Activated CD8-positive, alpha-beta T cell treated with anti-CD3 and anti-CD28 coated beads for 36 hours (primary cell): ENCODE measurements at places on chromosomes 13 and 19. TPM values are rescaled to one million over a fixed set of nuclear protein-coding genes. Genes with fewer than 3 reads are reported as not detected.

DNA sequence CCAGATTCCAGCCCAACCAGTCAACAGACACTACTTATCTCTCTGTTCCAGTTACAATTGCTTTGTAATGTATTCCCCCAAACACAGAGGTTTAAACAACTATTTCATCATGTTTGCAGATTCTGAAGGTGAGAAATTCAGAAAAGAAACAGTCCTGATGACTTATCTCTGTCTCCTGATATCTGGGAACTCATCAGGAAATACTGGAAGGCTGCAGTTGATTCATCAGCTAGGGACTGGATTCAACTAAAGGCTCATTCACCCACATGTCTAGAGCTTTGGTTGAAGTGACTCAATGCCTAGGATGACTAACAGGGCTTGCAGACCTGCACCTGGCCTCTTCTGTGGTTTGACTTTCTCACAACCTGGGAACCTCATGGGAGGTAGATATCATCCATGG lies 56.6 kb upstream of the GPC6 start:
- DNase-seq: no peak

GRCh38 chr19:42097461-42097860 lies 21.5 kb downstream of the ZNF574 start:
- DNase-seq: no peak

DNA sequence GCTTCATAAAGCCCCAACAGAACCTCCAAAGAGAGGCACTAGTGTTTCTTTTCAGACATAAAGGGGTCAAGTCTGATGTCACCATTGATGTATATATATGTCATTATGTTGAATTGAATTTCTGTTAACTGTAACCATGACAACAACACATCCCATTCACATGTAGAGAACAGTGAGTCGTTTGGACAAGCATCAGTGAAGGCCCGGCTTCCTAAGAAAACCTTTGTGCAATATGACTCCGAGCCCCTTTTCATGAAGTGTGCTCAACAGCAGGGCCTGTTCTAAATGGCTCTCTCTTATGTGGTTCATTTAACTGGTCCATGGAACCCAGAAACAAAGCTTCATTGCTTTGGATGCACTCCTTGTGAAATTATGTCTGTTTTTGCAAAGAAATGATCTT lies 67.2 kb upstream of the UBL3 start:
- no peak for DNase-seq

KLHL1 gene
- total RNA-seq: not detected

DNA sequence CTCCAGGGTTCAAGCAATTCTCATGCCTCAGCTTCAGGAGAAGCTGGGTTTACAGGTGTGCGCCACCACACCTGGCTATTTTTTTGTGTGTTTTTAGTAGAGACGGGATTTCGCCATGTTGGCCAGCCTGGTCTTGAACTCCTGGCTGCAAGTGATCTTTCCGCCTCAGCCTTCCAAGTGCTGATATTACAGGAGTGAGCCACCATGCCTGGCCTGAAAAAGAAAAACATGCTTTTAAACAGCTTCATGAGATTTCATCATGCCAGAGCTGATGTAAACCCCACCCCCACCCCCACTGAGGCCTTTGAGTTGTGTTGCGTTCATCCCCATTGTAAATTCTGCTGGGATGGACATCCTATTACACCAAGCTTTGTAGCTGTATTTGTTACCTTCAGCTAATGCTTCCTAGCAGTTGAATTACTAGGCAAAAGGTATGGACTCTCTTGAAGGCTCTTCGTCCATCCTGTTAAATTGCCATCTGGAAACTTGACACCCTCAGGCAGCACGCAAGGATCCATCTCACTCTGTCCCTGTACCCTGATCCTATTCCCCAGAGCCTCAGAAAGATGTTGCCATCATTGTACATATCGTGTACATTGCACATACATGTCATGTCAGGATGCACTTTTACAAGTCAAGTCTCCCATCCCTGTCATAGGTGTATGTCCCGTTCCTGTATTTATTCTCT lies 47.3 kb downstream of the NFIX start:
- DNase-seq: no peak

DNA sequence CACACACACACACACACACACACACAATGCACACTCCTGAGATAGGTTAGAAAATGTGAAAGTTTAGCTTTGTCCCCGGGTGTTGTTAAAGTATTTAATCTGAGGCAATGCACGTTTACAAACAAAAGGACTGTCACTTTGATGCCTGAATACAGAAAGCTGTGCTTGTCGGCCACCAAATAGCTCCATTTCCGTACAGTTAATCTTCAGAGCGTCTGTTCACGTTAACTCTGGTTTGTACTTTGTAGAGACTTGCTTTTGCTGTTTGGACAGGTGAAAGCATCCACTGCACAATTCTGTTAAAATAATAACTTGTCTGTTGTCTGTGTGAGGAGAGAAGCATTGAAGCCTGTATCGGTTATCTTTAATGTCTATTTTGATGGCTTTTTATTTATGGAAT lies 267.8 kb downstream of the FGF9 start:
- no peak for DNase-seq

FUT1 gene
- total RNA-seq: 0.11 TPM

DNA sequence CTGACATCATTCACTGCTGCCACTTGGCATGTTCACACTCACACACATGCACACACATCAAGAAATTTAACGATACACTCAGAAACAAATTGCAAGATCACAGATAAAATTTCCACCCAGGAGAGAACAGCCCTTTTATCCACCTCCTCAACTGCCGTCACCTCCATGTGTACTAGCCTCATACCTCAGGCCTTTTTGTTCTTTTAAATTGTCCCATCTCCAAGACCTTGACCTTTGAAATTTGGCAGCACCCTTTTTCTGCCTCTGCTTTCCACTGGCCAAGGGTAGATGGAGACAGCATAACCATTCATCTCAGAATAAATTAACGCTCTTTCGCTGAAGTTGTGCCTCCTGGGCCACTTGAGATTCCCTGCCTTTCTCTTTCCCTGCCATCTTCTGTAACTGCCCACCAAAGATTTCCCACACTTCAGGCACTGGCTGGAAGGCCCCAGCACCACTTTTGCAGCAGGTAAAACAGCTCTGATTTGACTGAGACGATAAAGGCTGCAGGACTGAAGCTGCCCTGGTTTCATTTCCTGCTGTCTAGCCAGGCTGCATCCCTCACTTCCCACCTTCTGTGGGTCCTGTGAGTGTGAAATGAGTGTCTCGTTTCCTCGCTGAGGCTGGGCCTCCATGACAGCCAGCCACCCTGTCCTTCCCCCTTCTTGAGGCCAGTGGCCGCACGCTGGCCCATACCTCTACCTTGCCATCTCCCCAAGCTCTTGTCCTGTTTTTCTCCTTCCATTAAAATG lies 39.3 kb downstream of the MBNL2 start:
- peak; percentile 53 for DNase-seq

DNA sequence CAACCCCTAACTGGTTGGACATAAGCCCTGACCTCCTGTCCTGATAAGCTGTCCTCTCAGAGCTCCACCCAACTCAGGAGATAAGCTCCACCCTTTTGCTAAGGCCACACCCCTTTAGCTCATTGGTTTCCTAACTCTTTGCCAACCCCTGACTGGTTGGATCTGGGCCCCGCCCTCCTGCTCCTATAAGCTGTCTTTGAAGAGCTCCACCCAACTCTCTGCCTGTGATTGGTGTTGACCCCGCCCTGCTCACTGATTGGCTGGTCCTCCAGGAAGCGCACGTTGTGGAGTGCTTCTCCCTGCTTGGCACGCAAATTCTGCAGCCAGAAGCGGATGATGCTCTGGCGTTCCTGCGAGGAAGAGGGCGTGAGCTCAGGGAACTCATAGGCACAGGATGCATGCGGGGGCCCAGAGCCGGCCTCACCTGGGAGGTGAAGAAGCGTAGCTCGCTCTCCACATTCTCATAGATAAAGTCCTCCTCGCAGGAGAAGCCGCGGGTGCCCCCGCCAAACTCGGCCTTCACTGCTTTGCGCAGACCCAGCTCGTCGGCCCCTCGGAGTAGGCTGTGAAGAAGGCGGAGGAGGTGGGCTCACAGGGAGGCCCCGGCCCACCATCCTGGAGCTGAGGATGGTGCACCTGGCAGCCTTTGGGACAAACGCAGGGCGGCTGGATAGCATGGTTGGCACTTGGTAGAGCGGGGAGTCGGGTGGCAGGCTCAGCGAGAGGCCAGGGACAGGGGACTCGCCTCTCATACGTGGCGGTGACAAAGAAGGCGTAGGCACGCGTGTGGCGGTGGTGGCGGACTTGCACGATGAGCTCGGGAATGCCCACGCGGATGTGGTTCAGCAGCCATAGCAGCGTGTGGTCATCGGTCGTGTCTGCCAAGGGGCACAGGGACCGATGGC lies 1.7 kb downstream of the ANO8 start:
- DNase-seq: peak; percentile 80

- no peak for DNase-seq
Measured at GRCh38 chr13:65913173-65913572, 1317.0 kb downstream of the PCDH9 start.

SUPT20H gene
- 63.4 TPM for total RNA-seq

PSG11 gene
- not detected for total RNA-seq

- DNase-seq: no peak
Measured at GRCh38 chr13:81987159-81987558, 1646.2 kb upstream of the SPRY2 start.

GRCh38 chr19:18319591-18320135 lies 3.2 kb downstream of the LSM4 start:
- no peak for DNase-seq

CPT1C gene
- 1.0 TPM for total RNA-seq

KEAP1 gene
- 55.0 TPM for total RNA-seq

AMER2 gene
- not detected for total RNA-seq

PPP1R12C gene
- total RNA-seq: 55.4 TPM

GRCh38 chr13:30746791-30747190 lies 11.4 kb downstream of the ALOX5AP start:
- DNase-seq: no peak

- no peak for DNase-seq
Measured at GRCh38 chr13:25463496-25463895, 91.7 kb downstream of the ATP8A2 start.

DNA sequence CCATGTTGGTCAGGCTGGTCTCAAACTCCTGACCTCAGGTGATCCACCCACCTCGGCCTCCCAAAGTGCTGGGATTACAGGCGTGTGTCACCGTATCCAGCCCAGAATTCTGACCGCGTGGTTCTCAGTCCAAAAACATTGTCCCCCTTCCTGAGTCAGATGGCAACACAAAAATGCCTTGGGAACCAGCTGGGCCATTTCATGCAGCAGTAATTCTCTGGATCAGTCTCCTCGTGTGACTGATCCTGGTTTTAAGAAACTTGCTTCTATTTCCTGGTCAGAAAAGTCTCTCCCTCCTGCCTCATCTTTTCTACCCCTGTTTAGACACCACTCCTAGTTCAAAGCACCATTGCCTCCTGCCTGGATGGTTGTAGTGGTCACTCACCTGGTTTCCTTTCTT lies 60.9 kb upstream of the USP29 start:
- no peak for DNase-seq

- DNase-seq: peak; percentile 31
Measured at GRCh38 chr13:78659732-78660494, 958 bp upstream of the OBI1 start.

FBXO46 gene
- total RNA-seq: 34.7 TPM

ZNF560 gene
- total RNA-seq: 0.16 TPM

- DNase-seq: no peak
Measured at GRCh38 chr13:100301418-100301817, 212.5 kb downstream of the PCCA start.

UPK1A gene
- 1.8 TPM for total RNA-seq

ACP5 gene
- 4.7 TPM for total RNA-seq

DPF1 gene
- total RNA-seq: 1.0 TPM

ZNF534 gene
- total RNA-seq: not detected

GRCh38 chr19:56423276-56423984 lies 19.3 kb downstream of the ZNF583 start:
- no peak for DNase-seq

ADM5 gene
- 5.2 TPM for total RNA-seq

CARM1 gene
- total RNA-seq: 95.1 TPM

LIM2 gene
- 2.6 TPM for total RNA-seq

- no peak for DNase-seq
Measured at GRCh38 chr13:110443622-110444225, 117.8 kb downstream of the RAB20 start.

CCDC8 gene
- total RNA-seq: not detected

GRCh38 chr19:47509973-47510372 lies 4.9 kb downstream of the NAPA start:
- no peak for DNase-seq

- no peak for DNase-seq
Measured at GRCh38 chr13:98393873-98394272, 183.0 kb downstream of the STK24 start.
